Hematopoietic multipotent progenitor cell treated with erythropoietin and hydrocortisone succinate and interleukin-3 and kit ligand, for 6 days (in vitro differentiated cells): ENCODE measurements at places on chromosomes 16 and 17.

GRCh38 chr17:9021158-9021991, at the start of gene NTN1:
Gene NTN1 (plus strand): TSS chr17:9021510. CDS start chr17:9022374, 864 bp downstream.
- DNase-seq = peak; percentile 53

DNA sequence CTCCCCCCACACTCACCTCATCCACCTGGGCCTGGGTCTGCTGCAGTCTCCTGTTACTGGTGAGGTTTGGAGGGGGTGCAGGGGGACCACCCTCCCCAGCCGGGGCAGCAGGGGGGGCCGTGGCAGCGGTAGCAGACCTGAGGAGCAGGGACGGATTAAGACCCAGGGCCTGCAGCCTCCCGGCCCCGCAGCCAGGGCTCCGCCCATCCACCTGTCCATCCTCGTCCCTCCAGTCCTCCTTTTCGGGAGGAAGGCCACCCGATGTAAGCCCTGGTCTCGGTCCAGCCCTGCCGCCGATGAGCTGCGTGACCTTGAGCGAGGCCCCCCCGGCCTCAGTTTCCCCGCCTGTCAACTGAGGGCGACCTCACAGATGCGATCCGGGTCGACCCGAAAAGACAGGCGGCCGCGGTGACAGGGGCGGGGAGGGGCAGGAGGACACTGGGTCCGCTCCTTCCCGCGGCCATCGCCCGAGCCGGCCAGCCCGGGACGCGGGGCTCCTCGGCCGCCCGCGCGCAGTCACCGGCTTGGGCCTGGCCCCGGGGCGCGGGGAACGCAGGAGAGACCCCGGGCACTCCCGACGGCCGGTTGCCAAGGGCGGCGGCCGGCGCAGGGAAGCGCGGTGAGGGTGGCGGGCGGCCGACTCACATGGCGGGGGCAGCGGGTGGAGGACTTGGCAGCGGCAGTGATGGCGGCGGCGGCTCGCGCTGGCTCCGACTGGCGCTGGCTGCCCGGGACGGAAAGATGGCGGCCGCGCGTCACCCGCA, at the start of gene VAMP2:
VAMP2 (minus strand) TSS at position 716 of the 764 bp plus-strand sequence; CDS start at position 647, 69 bp downstream.
- DNase-seq = peak; percentile 82

DNA sequence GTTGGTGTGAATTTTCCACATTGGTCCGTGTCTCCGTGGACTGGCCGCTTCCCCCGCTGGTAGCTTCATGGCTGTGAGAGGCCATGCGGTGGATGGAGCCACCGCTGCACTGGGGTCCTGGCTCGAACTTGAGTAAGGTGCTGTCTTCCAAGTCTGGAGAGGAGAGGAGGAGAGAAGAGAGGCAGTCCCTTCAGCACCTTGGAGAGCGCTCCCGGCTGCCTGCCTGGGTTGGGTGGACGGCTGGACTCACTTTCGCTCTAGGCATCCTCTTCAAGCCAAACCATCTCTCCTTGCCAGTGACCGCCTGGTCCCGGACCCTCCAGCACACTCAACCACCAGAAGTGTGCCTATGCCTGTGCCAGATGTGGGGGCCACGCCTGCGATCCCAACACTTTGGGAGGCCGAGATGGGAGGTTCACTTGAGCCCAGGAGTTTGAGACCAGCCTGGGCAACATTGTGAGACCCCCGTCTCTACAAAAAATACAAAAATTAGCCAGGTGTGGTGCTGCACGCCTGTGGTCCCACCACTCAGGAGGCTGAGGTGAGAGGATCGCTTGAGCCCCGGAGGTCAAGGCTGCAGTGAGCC, 6.2 kb downstream of the JPH3 start:
- DNase-seq = peak; percentile 85

GRCh38 chr17:17150448-17150800, 55.7 kb downstream of the PLD6 start:
- no peak for DNase-seq

DNA sequence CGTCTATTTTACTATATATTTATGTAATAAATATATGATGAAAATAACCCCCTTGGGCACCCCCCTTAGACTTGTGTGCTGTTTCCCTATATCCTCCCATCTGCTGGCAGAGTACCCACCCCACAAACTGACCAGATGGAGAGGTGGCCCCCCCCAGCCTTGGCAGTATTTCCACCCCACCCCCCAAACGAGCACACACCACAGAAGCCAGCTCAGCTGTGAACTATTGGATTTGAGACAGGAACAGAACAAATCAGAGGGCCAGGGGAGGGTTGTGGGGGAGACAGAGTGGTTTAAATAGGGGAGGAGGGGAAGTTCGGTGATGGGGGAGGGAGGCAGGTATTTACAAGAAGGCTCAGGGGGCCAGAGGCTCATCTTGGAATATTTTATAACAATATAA, 7.8 kb downstream of the NR1D1 start:
- DNase-seq = no peak

DNA sequence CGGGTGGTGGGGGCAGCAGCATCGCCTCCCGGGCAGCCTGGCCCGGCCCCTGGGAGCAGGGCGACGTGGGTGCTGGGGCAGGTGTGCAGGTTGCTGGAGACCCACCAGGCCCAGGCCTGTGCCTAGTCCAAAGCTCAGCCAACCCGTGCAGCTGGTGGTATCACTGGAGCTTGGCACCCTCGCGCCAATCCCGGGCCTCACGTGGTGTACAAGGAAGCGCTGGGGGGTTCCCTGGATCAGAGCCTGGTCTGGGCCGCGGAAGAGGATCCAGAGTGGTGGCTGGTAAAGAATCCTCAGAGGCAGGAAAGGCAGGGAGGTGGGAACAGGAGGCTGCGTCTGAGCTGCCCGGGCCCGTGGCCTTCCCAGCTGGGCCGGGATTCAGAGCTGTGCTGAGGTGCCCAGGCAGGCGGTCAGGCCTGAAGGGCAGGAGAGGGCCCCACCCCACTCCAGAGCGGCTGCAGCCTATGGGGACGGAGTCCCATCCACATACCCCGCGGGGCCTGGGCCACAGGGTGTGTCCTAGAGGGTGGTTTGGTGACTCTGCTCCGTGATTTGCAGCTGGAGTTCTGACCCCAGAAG, 36.2 kb downstream of the ZFPM1 start:
- no peak for DNase-seq

DNA sequence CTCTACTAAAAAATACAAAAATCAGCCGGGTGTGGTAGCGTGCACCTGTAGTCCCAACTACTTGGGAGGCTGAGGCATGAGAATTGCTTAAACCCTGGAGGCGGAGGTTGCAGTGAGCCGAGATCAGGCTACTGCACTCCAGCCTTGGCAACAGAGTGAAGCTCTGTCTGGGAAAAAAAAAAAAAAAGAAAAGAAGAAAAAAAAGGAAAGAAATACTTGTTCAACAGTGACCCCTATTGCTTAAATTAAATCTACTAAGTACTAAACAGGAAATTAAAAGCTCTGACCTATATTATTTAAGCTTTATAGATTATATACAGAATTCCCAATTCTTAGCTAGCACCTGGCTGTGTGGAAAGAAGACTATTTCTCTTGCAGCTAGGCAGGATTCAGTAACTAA, 48.9 kb downstream of the FBXL20 start:
- peak; percentile 70 for DNase-seq

DNA sequence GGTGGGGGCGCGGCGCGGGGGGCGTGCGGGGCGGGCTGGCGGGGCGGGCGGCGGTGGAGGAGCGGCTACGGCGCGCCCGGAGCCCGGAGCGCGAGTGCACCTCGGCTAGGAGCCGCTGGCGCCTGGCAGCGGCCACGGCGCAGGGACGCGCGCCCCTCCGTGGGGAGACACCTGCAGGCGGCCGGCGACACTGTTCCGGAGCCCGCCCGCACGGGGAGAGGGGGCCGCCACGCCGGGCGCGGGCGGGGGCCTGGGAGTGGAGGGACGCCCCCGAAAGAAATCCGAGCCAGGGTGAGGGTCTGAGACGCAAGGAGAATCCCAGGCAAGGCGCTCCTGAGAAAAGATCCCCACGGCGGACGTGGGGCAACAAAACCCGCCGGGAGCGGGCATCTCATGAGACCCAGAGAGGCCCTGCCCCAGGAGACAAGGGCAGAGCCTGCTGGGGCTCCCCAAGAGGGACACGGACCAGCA, at the start of gene GSG1L:
GSG1L (minus strand) TSS at position 124 of the 471 bp plus-strand sequence. CDS start 290 bp downstream, outside the sequence.
- DNase-seq = peak; percentile 24

DNA sequence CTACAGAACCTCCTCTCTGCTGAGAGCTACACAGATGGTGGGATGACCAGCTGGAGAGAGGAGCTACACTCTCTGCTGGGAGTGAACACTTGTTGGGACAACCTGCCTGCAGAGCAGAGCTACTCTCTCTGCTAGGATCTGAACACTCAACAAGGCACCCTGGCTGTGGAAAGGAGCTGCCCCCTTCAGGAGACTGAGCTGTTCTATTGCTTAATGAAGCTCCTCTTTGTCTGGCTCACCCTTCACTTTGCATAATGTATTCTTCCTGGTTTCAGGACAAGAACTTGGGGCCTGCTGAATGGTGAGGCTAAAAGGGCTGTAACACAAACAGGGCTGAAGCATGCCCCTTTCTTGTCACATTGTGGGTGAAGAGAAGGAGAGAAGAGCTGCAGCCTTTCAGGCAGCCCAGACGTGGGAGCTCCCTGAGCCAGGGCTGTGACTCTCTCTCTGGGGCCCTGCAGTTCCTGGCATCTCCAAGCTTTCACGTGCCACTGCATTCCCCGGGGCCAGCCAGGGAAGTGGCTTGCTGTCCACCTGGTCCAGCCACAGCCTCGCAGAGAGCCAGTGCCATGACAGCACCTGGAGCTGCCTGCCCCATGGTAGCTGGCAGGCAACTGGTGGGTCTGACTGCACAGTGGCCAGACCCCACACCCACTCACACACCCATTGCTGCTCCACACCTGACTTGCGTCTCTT, 272.8 kb upstream of the KCNJ16 start:
- DNase-seq = no peak

GRCh38 chr16:69610356-69610755, 44.6 kb downstream of the NFAT5 start:
- no peak for DNase-seq

DNA sequence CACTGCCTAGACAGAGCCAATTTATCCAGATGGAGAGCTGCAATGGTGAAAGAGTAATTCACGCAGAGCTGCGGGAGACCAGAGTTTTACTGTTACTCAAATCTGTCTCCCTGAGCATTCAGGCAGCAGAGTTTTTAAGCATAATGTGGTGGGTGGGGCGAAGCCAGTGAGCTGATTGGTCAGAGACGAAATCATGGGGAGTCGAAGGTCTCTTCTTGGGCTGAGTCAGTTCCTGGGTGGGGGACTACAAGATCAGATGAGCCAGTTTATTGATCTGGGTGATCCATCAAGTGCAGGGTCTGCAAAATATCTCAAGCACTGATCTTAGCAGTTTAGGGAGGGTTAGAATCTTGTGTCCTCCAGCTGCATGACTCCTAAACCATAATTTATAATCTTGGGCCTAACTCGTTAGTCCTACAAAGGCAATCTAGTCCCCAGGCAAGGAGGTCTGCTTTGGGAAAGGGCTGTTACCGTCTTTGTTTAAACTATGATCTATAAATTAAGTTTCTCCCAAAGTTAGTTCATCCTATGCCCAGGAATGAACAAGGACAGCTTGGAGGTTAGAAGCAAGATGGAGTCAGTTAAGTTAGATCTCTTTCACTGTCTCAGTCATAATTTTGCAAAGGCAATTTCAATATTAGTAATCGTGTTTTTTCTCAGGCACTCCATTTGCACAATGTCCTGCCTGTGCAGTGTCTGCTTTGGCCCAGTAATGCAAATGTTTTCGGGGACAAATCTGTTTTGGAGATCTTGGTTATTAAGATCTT, 27.0 kb downstream of the PIGL start:
- DNase-seq = no peak

DNA sequence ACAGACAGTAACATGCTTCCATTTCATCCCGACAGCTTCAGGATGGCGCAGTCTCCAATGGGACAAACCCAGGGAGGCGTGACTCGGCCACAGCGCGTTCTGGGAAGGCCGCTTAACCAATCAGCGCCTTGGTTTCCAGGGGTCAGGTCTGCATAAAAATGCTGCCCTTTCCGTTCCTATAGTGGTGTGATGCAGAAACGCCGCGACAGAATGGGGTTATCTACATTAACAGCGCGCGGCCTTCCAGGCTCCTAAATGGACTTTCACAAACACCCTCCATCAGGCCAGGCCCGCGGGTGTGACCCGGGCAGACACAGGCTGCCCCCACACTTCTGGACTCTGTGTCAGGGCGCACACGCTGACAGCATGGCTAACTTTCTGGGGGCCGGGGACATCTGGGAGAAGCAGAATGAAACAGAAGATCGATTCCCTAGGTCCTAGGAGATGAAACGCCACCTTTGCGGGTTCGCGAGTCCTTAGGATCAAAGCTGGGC, 792 bp downstream of the TMEM231 start:
- DNase-seq = peak; percentile 91

DNA sequence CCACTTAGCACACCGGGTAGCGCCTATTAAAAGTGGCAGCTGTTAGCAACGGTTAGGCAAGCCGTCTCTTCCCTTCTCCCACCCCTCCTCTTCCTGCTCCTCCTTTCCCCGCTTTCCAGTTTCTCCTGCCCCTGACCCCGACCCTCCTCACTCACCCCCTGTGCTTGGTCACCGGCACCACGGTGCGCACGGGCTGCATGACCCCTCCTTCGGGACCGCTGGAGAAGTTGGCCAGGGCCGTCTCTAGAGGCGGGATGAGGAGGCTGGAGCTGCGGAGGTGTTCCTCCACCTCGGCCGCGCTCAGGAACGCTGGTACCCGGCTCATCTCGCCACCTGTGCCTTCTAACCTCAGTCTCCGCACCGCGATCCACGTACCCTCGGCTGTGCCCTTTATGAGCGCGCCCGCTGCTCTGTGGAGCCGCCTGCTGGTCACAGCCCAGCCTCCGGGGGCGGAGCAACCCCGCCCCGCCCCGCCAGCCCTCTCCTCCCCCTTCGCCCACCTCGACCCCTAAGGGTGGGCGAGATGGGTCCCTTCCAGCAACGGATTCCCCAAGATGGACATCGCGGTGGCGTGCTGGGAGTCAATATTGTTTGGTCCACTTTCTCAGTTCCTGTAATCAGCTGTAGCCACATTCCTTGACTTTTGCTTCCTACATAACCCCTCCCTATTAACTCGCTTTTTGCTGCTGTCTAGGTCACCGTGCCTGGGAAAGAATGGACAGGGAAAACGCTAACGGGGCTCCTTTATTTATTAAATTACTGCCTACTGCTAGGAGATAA, at the start of gene CRYM:
CRYM (minus strand) TSS at position 364 of the 780 bp plus-strand sequence; CDS start at position 325, 39 bp downstream.
- DNase-seq = peak; percentile 74

- no peak for DNase-seq
Observed at GRCh38 chr17:10428781-10429180, 7.0 kb upstream of the MYH8 start.

GRCh38 chr16:48810436-48810802, 200.4 kb upstream of the N4BP1 start:
- no peak for DNase-seq

DNA sequence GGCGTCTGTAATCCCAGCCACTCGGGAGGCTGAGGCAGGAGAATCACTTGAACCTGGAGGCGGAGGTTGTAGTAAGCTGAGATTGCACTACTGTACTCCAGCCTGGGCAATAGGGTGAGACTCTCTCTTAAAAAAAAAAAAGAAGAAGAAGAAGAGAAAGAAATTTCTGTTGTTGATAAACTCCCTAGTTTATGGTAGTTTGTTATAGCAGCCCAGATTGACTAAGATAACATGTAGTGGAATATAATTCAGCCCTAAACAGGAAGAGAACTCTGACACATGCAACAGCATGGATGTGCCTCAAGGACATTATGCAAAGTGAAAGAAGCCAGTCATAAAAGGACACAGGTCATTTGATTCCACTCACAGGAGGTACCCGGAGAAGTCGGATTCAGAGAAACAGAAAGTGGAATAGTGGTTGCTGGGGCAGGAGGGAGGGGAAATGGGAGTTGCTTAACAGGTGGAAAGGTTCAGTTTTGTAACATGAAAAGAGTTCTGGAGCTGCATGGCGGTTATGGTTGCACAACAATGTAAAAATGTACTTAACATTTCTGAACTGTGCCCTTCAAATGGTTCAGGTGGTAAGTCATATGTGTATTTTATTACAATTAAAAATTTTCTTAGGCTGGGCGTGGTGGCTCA, 26.0 kb upstream of the PRM1 start:
- DNase-seq = peak; percentile 24

GRCh38 chr17:80315517-80316182, 55.0 kb downstream of the RNF213 start:
- no peak for DNase-seq
